ENCODE measurements at places on chromosomes 7 and 10.
A peak's percentile ranks its signal among the peaks of the same experiment; 100 is the strongest.

- no peak for DNase-seq
Observed at GRCh38 chr10:96244354-96244753, 27.0 kb downstream of the BLNK start.

DNA sequence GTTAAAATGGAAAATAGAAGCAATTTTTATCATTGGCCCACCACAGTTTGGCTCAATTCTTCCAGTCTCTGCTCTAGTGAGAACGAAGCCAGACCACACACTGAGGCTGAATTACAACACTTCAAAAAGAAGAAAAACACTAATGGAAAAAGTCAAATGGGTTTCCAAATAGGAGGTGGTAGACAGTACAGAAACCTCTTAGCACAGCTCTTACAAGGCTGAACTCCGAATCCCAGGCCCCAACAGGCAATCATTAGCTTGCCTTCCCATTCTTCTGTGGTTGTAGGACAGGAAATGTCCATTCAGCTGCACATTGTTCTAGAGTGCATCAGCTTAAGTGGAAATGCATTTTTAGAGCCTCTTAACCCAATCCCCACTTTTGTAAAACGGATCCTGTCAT lies 115.1 kb upstream of the MEOX2 start:
- DNase-seq: no peak

DNA sequence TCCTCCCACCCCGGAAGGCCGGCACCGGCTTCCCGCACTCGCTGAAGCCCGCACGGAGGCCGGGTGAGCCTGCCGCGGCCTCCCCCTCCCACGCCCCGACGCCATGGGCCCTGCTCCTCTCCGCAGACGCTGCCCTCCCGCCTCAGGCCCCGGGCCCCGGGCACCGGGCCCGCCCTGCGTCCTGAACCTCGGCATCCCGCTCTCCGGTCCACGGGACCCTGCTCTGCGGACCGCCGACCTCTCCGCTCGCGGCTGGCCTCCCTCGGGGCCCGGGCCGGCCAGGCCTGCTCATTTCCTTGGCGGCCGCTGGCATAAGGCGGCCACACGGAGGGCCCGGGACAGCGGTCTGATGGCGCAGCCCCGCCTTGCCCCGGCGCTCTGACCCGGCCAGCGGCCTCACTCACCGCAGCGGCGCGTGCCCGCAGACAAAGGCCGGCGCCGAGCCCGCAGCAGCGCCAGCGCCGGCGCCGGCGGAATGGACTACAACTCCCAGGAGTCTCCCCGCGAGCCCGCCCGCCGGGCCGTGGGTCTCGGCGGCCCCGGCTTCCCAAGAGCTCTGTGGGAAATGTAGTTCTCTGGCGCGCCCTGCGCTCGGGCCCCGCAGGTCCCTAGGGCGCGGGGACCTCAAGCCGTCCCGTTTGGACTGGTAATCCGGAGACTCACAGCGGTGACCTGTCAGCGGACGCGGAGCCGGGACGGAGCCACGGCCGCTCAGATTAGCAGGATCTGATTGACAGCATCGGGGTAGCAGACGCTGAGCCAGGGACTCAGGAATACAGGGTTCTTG lies at the start of gene ZNF32:
Gene ZNF32 (minus strand): TSS at position 484 of the 787 bp plus-strand sequence. CDS start 2,748 bp downstream, outside the sequence.
- peak; percentile 79 for DNase-seq

- DNase-seq: no peak
Observed at GRCh38 chr7:95482424-95482823, 3.3 kb upstream of the ASB4 start.

GRCh38 chr10:126502441-126502840 lies 114.2 kb upstream of the ADAM12 start:
- DNase-seq: no peak

DNA sequence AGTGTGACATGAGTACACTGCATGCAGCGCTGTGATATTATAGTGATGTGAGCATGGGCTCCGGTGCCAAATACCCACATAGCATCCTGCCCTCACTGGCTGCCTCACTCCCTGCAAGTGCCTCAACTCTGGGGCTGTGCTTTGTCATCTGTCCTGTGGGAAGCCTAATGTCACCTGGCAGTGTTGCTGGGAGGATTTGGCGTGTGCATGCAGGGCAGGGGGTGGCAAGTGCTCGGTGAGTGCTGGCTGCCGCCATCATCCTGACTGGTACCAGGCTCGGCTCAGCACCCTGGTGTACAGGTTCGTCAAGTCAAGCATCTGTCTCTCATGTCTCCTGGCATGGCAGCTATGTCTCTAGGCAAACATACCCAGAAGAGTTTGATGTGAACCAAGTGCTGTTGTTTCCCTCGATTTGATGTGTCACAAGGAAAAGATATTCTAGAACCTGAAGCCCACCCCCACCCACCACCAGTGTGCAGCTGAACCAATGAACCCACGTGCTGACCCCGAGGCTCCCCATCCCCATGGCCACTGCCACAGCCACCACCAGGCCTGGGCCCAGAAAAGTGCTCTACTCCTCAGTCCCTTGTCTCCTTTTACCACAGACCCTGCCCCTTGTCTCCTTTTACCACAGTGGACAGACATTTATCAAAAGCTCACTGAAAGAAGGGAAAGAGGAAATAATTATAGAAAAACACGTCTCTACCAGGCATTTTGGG lies 135.8 kb downstream of the MAPK8 start:
- no peak for DNase-seq
